Brain microvascular endothelial cell (primary cell): ENCODE measurements at places on chromosomes 2 and 18.

DNA sequence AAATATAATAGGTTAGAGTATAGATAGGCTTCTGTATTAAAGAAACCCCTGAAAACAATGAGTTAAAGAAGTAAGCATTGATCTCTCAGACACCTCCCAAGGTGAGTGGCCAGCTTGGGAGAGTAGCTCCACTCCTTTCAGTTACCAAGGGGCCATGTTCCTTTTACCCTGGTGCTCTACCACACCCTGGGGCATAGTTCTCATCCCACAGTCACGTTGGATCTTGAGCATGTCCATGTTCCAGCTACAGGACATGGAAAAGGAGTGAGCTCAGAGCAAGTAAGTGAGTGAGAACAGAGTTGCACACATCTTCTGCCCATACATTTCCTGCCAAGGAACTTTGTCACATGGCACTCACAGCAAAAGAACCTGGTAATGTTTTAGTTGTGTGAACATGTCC lies 325.9 kb upstream of the SLC39A10 start:
- no peak for DNase-seq

GRCh38 chr2:219709331-219709761 lies 81.9 kb downstream of the SLC4A3 start:
- DNase-seq, result no peak

DNA sequence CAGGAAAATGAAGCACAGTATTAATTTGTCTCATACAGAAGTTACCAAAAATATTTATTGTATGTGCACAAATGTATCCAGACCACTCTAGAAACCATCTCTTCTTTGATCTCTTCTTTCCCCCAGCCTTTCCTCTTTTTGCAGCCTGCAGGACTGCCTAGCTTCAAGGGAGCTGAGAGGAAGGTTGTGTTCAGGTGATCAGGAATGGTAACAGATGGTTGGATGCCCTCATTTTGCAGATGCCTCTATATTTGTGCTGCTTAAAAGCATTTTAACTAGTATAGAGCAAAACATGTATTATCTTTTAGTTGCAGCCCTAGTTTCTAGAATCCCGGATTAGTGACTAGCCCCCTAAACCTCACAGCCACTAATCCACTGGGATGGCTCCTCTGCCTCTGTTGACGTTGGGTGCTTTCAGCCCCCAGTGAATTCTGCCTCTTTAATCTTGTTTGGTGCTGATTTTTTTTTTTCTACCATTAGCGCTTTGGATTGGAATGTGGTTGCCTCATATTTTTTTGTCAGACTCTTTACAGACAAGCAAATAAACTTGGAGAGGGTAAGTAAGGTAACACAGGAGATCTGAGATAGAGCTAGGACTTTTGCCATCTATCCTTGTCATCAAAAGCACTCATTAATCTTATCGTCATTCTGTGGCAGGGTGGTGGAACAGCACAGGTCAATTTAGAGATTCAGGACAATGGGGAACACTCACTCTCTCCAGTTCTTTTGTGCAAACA lies 103.8 kb upstream of the NDUFV2 start:
- no peak for DNase-seq

GRCh38 chr2:238091436-238092060 lies 8.6 kb upstream of the ESPNL start:
- no peak for DNase-seq

GRCh38 chr2:220129391-220129790 lies 502.0 kb downstream of the SLC4A3 start:
- DNase-seq, result no peak
